ENCODE measurements at places on chromosomes 7 and 10.
A peak's percentile ranks its signal among the peaks of the same experiment; 100 is the strongest.

- DNase-seq: no peak
Measured at GRCh38 chr10:13450069-13450468, 78.7 kb downstream of the BEND7 start.

- no peak for DNase-seq
Measured at GRCh38 chr10:101960879-101961395, 95.0 kb downstream of the ARMH3 start.

- no peak for DNase-seq
Measured at GRCh38 chr7:92297736-92298135, 52.0 kb downstream of the ANKIB1 start.

DNA sequence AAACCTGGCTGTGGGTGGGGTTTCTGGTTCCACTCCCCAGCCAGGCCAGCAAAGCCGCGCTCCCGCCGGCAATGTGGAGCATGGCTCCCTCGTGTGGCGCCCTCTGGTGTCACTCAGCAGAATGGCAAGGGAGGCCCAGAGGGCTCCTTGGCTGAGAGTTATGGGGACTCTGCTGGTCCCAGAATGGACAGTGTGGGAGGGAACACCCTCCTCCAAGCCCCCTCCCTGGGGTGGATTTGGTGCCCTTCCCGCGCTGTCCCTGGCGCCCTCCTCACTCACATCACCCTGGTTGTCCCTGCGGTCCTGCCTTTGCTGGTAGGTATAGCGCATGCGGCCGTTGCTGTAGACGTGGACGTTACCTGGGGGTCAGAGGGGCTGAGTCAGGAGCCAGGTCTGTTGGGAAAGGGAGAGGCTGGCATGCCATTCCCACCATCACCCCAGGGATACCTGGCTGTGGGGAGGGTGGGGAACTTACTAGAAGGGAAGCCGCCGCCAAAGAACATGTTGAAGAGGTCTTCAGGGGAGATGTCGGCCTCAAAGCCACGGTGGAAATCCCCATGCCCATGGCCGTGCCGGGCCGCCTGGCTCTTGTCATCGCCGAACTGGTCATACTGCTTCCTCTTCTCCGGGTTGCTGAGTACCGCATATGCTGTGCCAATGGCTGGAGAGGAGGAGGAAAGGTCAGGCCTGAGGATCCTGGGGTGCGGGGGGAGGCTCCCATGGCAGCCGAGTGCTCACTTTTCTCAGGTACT, 14.0 kb downstream of the DNAJB12 start:
- DNase-seq: peak; percentile 85

GRCh38 chr7:149865437-149865836, 8.3 kb upstream of the ATP6V0E2 start:
- peak; percentile 55 for DNase-seq

DNA sequence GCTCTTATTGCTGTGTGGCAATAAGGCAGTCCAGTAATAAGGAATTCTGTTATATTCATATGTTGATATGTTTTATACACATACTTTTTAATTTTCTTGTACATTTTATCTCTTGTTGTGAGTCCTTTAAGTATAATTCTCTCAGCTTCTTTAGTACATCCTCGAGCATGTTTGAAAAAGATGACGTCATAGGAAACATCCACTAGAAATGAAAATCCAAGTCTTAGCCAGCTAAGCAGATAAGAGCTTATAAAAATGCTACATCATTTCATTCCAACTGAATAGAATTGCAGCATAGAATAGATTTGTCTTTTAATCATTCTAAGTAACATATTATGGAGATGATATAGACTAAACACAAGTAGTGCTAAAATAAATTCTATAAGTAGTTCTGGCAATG, 283.7 kb upstream of the FZD1 start:
- DNase-seq: no peak

- no peak for DNase-seq
Measured at GRCh38 chr10:51886438-51887068, 187.2 kb upstream of the CSTF2T start.

- no peak for DNase-seq
Measured at GRCh38 chr7:22725585-22725984, 1.4 kb upstream of the IL6 start.

GRCh38 chr7:116675812-116676355, 3.9 kb downstream of the MET start:
- DNase-seq: no peak
